ENCODE measurements at places on chromosomes 4 and X.

- no peak for DNase-seq
These were observed 782.2 kb downstream of the ARAP2 start for GRCh38 chr4:35461931-35462659.

DNA sequence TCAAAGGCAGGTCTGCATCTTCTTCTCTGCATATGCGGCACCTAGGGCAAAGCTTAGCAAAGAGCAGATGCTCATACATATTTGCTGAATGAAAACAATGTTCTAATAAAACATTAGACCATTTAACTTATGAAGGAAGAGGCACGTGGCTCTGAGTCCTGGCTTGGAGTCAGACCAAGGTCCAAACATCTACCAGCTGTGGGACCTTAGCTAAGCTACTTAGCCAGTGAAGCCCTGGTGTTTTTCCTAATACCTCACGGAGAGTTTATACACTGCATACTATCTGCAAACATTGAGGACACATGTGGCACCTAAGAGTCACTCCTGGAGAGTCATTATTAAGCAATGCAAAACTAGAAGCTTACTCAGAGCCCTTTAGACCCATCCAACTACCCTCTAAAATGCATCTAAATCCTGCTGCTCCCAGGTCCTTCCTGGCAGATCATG, 9.0 kb downstream of the PDGFC start:
- DNase-seq = peak; percentile 74

GRCh38 chr4:76548704-76549103, 113.7 kb downstream of the SHROOM3 start:
- no peak for DNase-seq

DNA sequence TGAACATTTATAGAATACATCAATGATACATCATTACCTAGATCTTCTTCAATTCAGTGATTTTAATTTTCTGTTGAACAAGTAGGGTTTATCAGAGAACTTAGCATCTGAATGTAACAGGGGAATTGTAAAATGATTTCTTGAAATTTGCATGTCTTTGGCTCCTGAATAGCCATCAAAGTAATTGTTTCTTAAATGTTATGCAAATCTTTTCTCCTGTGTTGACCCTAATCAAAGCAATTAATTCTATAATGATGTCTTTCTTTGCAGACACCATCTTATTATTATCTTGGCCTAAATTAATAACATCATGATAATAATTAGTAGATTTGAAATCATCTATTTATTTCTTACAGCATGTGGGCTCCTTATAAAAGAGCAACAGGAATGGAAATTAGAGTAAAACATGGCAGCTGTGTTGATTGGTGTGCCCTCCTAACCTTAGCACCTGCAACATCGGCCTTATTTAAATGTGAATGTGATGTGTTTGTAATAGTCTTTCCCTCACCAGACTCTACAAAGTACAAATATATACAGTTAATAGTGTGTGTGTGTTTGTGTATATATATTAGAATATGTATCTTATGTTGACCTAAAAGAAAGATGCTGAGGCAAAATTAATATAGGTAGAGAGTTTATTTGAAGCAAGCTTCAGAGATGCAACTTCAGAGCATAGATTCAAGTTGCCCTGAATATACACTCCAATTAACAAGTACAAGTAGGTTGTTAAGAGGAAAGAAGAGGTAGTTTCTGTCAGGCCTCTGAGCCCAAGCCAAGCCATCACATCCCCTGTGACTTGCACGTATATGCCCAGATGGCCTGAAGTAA, 328.0 kb upstream of the TECRL start:
- DNase-seq = no peak

GRCh38 chr4:95363966-95364365, 184.8 kb downstream of the UNC5C start:
- DNase-seq = no peak

DNA sequence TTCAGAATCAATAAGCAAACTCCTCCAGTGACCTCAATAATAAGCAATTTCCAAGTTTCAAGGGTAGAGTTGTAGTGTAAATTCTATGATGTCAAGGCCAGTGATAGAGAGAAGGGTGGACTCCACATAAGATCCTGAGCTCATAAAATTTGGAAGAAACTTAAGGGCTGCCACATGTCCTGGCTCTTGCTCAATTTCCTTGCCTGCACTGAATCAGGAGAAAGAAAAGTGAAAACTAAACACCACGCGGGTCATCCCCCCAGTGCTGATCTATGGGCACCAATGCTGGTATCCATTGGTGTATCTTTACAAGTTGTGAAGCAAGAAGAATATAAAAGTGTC, 392.0 kb upstream of the INTU start:
- no peak for DNase-seq

DNA sequence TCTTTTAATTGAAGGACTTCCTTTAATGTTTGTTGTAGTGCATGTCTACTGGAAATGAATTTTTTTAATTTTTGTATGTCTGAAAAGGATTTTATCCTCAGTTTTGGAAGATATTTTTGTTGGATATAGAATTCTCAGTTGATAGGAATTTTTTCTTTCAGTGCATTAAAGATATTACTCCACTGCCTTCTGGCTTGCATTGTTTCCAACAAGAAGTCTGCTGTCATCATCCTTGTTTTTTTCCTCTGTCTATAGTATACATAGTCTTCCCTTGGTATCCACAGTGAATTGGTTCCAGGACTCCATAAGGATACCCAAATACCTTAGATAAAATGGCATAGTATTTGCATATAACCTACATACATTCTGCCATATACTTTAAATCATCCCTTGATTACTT, 33.5 kb downstream of the SCD5 start:
- DNase-seq = no peak

DNA sequence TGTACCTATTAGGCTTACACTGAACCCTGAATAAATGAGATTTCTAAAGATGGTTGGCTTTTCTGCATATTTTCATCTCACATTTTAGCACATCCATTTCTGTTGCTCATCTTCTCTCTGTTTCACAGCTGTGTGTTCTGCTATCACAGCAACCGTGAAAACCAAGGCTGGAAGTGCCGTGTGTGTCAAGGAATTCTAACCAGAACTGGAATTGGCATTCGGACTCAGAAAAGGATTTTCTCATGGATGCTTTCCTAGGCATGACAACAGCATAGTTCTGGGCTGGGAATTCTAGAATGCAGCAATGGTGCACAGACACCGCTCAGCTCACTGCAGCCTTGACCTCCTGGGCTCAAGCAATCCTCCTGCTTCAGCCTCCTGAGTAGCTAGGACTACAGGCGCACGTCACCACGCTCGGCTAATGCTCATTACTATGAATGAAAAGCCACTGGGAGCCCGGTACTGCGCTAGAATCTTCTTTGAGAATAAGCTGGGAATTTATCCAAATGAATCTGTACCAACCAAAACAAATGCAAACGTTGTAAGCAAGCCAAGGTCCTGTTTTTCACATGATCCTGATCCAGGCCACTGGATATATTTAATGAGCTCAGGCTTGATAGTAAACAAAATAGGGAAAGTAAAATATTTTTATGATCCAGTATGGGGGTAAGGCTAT, 105.2 kb downstream of the RBM47 start:
- DNase-seq = no peak

DNA sequence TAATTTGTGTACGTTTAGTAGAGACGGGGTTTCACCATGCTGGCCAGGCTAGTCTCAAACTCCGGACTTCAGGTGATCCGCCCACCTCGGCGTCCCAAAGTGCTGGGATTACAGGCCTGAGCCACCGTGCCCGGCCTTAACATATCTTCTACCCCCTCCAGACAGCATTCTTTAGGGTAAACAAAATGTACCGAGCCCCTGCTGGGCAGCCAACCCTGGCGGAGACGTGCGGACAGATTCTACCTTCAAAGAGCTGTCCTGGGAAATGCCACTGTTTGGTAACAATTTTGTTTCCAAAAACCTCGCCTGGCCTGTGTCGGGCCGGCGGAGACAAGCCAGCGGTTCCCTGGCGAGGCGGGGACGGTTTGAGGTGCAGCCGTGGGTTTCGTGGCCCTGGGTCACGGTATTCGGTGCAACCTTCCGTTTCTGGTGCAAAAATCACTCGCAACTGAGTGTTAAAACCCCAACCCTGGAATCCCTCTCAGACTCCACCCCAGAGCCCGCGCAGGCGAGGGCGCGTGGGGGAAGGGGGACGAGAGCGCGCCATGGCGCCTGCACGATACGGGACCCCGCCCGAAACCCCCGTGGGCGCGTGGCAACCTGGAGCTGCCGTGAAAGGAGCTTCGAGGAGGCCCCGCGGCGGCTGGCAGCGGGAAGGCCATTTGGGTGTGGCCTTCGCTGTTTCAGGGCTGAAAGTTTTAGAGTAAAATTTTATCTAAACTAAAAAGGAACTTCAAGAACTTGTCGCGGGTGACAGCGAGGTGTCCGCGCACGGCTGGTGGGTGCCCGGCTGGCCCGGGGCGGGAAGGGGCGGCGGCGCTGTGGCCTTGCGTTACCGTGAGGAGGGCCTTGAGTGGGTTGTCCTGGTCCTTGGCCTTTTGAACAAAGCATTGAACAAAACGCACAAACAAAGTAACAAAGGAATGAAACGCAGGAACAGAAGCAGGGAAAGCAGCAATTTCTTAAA, 17.0 kb downstream of the MRFAP1 start:
- no peak for DNase-seq

DNA sequence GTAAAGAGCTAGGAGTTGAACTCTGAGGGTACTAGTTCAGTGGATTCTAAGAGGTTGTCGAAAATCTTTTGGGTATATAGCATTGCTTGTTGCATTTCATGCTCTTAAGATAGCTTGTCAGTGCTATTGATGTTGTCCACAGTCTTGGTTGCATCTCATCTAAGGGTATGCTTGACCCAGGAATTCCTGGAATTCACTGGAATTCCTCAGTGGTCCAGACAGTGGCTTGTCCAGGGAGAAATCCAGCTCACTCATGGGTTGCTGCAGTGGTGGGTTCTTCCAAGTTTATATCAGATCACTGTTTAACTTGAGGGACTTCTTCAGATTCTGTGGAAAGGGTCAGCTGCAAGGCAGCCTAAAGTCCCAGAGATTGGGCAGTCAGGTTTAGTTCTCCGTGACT, 29.8 kb upstream of the SMARCAD1 start:
- no peak for DNase-seq
